H7 (cell line): ENCODE measurements at places on chromosomes 12 and 14.
A peak's percentile ranks its signal among the peaks of the same experiment; 100 is the strongest.

DNA sequence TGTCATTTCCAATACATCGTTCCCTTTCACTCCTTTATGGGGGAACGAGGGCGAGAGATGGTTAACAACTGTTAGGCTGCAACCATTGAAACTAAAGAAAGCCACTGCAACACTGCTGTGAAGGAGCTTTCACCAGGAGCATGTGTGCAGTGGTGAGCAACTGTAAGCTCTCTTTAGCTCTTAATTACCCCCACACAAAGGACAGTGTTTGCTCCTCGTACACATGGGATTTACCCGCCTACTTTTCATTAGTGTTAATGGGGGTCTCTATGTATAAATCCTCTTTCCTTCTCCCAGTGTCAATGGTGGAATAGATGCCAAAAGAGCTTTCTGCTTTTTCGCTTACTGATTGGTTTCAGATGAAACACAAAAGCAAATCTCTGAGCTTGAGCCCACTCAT, 343.1 kb downstream of the FLRT2 start:
- no peak for DNase-seq

- DNase-seq = no peak
Observed at GRCh38 chr12:123690191-123690840, 19.4 kb downstream of the TCTN2 start.

- no peak for DNase-seq
Observed at GRCh38 chr12:42511656-42512055, 77.9 kb downstream of the PRICKLE1 start.

GRCh38 chr14:98168211-98168985, 1103.6 kb downstream of the BCL11B start:
- DNase-seq = no peak

- DNase-seq = peak; percentile 61
Observed at GRCh38 chr12:116759783-116760621, 21.9 kb downstream of the RNFT2 start.

DNA sequence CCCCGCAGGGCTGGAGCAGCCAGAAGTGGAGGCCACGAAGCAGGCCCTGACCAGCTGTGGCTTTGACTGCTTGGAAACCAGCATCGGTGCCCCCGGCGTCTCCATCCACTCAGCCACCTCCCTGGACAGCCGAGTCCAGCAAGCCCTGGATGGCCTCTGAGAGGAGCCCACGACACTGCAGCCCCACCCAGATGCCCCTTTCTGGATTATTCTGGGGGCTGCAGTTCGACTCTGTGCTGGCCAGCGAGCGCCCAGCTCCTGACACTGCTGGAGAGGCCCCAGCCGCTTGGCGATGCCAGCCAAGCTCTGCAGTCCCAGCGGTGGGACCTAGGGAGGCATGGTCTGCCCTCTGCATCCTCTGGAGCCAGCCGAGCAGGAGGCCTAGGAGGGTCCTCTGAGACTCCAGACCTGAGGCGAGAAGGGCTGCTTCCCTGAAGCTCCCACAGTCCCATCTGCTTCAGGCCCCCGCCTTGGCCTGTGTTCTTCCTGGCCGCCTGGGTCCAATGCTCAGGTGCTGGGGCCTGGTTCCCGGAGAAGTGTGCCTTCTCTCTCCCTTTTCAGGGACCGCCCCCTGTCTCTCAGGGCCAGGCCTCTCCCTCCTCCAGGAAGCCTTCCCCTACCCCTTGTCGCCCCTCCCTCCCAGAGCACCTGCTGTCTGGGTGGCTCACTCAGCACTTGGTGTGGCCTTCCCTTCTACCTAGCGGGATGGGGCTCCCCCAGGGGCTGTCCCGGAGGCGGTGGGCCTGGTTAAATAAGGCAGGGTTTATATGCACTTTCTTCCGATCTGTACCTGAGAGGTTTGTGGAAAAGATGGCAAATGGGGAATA, 23.0 kb downstream of the MVK start:
- DNase-seq = peak; percentile 70

DNA sequence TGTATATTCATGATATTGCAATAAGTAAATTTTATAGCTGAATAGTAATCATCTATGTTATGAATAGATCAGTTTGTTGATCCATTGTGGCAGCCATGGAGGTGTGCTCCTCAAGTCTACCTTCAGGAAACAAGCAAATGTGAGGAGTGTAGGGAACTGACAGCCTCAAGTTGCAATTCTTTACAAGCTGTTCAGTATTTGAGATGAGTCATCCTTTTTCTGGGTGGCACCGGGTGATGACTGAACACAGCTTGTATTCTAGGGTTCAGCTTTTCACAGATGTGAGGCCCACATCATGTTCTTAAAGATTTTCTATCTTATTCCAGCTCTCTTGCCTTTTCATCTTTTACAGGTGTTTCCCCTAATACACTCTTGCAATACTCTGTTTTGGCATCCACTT, 452.4 kb downstream of the KCNH5 start:
- no peak for DNase-seq

DNA sequence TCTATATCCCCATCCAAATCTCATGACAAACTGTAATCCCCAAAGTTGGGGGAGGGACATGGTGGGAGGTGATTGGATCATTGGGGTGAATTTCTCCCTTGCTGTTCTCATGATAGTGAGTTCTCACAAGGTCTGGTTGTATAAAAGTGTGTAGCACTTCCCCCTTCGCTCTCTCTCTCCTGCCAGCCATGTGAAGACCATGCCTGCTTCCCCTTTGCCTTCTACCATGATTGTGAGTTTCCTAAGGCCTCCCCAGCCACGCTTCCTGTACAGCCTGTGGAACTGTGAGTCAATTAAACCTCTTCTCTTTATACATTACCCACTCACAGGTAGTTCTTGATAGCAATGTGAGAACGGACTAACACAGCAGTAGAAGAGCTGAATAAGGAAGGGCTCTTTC, 62.6 kb upstream of the VASH1 start:
- DNase-seq = no peak

DNA sequence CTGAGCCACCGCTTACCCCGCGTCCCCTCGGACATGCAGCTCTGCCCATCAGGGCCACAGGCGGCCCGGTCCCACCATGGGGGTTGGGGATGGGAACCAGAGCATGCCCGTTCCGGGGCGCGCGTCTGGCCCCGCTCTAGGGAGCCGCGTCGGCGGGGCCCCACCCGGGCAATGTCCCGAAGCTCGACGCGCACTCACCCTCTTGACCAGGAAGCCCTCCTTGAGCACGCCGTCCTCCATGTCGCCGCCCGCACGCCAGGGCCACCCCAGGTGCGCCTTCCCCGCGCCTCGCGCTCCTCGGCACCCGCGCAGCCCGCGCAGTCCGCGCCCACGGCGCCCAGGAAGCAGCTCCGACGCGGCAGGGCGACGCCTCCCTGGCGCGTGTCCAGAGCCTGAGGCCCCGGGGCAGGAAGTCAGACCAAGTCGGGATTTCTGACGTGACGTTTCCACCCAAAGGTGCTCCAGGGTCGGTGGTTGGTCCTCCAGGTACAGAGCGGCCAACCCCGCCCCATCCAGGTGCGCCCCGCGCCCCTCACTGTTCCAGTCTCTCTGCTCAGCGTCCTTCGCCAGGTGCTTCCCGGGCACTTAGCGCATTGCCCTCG, at the start of gene PLEK2:
PLEK2 (minus strand) TSS at position 346 of the 602 bp plus-strand sequence; CDS start at position 240, 106 bp downstream.
- no peak for DNase-seq

GRCh38 chr12:88922816-88923215, 342.5 kb upstream of the KITLG start:
- no peak for DNase-seq

DNA sequence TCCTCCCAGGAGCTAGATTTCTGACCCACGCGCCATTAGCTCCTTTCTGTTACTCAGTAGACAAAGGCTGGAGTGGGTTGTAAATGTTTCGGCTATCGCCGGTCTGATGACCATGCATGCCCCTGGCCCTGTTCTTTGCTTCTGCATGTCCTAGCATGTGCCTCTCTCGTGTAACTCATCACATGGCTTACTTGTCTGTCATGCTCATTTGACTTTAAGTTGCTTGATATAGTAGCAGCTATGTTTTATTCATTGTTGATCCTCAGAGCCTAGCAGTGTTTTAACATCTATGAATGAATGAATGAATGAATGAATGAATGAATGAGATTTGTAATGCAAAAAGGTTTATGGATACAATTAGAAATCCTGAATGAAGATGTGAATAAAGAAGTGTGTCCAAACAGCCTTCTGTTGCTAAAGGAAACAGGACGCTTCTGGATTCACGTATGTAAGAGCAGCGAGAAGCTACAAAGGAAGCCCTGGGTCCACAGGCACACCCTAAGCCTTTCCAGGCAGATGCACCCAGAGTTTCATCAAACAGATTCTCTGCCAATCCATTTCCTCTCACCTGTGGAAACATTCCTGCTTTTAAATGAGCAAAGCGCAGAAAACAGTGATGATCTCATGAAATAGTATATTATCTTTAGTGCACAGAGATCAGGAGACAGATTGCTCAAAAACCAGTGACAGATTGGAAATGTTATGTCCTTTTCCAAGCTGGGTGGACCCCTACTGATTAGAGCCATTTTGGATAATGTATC, 3.4 kb downstream of the GSG1 start:
- no peak for DNase-seq

DNA sequence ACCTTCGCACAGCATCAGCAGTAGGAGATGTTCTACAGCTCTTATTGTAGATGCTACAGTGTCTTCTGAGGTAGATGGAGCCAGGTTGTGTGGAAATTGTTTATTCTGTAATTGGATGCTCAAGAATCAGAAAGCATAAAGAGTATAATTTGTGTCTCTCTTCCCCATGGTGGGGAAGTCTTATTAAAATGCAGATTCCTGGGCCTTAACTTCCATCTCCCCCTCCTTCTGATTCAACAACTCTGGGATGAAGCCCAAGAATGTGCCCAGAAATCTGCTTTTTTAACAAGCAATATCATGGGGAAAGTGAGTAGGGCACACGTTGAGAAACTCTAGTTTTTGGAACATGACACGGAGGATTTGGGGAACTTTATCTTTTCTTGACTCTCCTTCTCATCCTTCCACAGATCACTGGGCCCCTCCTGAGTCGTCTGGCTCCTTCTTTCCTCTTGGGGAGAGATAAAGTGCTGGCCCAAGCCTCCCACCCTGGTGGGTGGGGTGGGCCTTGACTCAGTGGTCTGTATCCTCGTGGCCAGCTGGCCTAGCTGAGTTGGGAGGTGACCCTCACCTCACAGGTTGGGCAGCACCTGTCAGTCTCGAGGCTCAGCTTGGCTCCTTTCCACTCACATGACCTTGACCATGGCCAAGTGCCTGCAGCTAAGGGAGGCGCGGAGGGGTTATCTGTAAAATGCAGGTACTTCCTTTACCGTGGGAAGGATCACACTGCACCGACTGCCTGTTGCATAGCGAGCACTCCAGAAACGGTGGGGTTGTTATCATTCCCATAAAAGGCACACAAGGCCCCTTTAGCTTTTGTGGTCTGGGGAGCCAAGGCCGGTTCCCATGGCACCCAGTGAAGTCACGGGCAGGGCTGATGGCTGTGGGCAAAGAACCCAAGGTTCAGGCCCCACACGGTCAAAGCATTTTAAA, 141.9 kb downstream of the CHST11 start:
- DNase-seq = no peak

GRCh38 chr12:119836781-119837180, 40.3 kb downstream of the CIT start:
- DNase-seq = no peak

- peak; percentile 44 for DNase-seq
Observed at GRCh38 chr14:102518063-102518648, 8.6 kb upstream of the ANKRD9 start.

DNA sequence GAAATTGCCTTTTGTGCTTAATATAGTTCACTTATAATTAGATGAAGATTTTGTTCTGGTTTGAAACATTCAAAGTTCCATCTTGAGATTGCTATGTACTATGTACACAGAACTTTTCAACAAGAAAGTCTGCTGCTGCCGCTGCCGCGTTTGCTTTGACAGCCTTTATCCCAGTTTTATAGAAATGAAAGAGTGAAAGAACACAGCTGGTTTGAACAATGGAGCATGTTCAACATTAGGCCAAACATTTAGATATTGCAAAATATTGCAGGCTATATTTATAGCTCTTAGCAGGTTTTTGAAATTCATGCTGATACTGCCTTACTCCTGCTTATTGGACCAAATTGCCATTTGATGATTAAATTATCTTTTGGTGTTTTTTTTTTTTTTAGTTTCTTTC, 299.8 kb upstream of the PRKD1 start:
- DNase-seq = no peak

DNA sequence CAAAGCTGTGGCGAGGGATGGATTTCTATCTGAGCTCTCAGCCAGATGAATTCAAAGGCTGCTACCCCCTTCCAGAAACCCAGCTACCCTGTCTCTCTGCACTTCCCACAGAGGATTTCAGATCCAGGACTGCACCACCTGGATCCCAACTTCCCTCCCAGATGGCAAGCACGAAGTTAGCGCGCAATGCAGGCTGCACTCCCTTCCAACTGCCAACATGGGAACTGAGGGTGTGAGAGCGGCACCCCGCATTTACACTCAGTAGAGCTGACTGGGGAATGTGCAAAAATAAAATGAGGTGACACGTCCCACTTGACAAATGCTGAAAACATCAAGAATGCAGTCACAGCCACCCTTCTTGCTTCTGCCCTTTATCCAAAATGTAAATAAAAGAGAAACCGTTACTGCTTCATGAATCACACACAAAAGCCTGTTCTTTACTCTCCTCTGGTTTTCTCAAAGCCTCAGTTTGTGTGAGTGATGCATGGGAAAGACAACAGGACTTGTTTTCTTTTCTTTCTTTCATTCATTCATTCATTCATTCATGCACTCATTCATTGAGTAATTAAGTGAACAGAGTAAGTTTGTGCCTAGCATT, 85.7 kb downstream of the ITPK1 start:
- DNase-seq = no peak

DNA sequence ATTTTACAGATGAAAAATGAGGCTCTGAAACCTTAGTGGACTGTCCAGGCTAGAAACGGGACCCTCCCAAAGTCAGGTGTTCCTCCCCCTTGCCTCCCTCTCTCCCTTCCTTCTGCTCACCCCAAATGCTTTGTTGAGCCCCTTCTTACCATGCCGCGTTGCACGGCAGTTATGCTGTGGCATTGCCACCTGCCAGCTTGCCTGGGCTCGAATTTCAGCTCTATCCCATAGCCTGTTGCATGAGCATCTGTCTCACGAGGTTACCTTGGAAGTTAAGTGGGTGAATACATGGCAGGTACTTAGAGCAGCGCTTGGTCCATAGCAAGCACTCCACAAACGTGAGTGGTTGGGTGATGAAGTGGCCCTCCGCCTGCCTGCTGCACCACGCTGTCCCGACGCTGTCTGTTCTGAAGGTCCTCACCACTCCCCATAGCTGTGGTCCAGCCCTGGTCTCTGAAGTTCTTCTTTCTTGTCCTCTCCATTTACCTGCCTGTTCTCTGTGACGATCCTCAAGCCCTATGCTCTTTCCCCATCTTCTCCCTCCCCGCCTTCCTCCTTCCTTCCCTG, 269.9 kb downstream of the CACNA1C start:
- DNase-seq = no peak

- no peak for DNase-seq
Observed at GRCh38 chr14:55665067-55665675, 85.2 kb downstream of the KTN1 start.

GRCh38 chr12:6312529-6313325, 2.2 kb downstream of the PLEKHG6 start:
- peak; percentile 83 for DNase-seq

- peak; percentile 74 for DNase-seq
Observed at GRCh38 chr14:81324011-81324410, 76.1 kb downstream of the STON2 start.
